AG09309 (cell line): ENCODE measurements at places on chromosomes 2 and 18.

- no peak for DNase-seq
Measured at GRCh38 chr2:144382849-144383248, 137.1 kb downstream of the ZEB2 start.

DNA sequence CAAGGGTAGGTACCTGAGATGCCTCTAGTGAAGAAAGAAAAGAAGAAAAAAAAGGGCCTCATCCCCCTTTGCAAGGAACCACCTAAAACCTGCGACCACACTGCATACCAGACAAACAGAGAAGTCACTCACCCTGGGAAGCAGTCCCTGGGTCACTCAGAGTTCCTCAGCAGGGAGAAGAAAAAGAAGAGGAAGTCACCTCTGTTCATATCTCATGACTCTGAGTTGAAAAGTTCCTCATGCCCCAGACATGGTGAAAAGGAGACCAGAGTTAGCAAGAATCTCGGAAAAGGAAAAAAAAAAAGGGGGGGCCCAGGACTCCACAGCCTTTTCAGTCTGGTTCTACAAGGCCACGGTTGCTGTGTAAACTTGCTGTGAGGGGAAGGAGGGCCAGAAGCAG lies 478.4 kb upstream of the NRXN1 start:
- DNase-seq: no peak

DNA sequence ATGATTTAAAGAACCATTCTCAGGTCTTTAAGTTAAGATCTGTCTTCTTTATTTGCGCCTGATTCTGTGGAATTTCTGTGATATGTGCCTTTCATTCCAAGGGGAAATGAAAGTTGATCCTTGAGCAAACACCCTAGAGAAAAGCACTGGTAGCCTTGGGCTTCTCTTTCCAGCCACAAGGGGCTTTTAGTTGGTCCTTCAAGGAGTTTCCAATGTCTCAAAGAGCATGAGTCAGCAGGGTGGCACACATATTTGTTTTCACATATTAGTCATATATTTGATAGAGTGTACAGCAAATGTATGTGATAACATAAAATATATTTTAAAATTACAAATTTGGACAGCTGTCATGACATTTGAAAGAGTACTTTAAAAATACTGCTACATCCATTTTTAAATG lies 339.5 kb downstream of the TXNL1 start:
- DNase-seq: no peak

GRCh38 chr2:5742126-5742525 lies 49.9 kb downstream of the SOX11 start:
- no peak for DNase-seq

DNA sequence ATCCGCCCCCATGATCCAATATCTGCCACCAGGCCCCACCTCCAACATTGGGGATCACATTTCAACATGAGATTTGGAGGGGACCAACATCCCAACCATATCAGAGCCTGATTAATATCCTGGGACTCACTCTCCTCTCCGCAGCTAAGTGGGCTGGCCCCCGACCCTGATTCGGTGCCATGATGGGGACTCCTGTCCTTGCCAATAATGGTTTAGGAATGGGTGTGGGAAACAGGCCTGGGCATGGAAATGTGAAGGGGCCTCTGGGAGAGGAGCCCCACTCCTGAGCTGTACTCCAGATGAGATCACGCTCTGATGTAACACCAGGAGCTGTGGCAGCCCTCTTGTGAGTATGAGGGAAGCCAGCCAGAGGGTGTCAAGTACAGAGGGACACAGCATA lies 77.3 kb upstream of the SMAD7 start:
- DNase-seq: no peak

- DNase-seq: no peak
Measured at GRCh38 chr2:171410624-171411023, 23.2 kb downstream of the METTL8 start.

GRCh38 chr2:163182764-163183354 lies 344.3 kb upstream of the KCNH7 start:
- no peak for DNase-seq

GRCh38 chr2:176595986-176596385 lies 326.7 kb downstream of the MTX2 start:
- DNase-seq: no peak

DNA sequence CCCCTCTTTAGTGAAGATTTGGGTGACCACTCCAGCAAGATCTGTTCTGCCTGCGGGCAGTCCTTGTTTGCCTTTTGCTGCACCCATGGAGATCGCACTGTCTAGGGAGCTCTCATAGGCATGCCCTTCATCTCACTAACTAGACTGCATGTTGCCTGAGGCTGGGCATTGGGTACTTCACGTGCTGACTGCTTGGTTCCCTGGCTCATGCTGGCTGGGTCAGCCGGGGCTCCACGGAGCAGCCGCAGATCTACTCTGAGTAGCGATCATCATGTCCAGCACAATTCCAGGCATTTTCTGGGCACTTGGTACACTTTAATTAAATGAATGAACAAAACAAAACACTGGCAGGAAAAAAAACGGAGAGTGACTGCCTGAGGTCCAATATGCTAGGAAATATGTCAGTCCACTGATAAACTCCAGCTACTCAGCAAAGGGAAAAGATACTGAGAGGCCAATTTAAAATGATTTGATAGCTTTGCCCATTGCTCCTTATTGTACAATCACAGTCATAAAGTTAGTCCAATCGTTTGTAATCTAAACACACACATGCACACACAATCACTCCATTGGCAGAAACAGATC lies 220.3 kb downstream of the C1D start:
- DNase-seq: no peak

DNA sequence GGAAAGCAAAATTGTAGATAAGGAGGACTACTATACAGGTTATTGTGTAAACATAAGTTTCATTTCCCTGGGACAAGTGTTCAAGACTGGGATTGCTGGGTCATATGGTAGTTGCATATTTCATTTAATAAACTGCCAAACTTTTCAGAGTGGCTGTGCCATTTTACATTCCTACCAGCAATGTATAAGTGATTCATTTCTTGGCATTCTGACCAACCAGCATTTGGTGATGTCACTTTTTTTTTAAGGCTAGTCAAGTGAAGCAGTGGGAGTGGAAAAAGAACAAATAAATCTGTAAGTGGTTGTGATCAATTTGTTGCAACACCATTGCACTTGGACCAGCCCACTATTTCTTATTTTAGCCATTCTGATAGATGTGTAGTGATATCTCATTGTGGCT lies 5.2 kb upstream of the CHCHD5 start:
- peak; percentile 71 for DNase-seq
